GM23338 (cell line): ENCODE measurements at places on chromosomes 16 and 17. TPM values are rescaled to one million over a fixed set of nuclear protein-coding genes. Genes with fewer than 3 reads are reported as not detected.
A peak's percentile ranks its signal among the peaks of the same experiment; 100 is the strongest.

Gene KRT27
- total RNA-seq, result not detected in 2 replicates

Gene RPL23
- 877 and 957 TPM in 2 replicates for total RNA-seq

Gene AGRP
- not detected in 2 replicates for total RNA-seq

GRCh38 chr17:10612957-10613744, 44.0 kb downstream of the MYH3 start:
- no peak overlapping the region for H3K27ac ChIP-seq
- H3K27me3 ChIP-seq, result no peaks in the 10 kb centered on the region

DNA sequence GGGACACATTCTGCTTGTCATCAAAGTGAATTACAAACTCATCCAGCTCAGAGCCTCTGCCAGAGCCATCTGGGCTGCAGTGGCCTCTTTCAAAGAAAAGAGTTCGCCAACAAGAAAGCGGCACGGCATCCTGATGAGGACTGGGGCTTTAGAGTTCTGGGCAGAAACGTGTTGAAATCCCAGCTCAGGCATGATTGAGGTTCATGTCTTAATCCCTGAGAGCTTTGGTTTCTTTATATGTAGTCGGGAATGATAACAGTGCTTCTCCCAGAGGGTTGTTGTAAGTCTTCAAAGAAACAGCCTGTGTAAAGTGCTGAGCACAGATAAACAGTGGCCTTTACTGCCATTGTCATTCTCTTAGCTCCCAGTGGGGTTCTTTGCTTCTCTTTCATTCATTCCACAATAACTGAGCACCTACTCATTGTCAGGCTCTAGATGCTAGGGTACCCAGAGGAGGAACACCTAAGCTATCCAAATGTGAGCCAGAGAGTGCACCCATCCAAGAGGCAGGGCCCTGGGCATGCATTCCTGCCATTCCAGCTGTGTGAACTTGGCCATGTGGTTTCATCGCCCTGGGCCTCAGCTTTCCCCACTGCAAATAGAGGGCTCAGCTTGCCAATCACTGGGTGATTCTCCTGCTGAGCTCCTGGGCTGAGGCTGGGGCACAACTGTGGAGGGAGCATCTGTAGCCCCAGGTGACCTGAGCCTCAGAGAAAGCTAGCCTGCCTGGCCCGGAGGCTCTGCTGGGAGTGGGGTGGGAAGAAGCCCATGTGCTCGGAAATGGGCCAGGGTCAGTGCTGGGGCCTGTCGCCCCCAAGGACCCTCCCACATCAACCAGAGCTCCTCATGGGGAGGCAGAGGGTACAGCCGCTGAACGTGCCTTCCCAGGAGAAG, 38.3 kb upstream of the CRHR1 start:
- H3K36me3 ChIP-seq, result no peaks in the 10 kb centered on the region
- DNase-seq, result peak; percentile 60
- no peak overlapping the region for H3K4me3 ChIP-seq
- H3K27me3 ChIP-seq, result peaks cover 85% of the 10 kb centered on the region

DNA sequence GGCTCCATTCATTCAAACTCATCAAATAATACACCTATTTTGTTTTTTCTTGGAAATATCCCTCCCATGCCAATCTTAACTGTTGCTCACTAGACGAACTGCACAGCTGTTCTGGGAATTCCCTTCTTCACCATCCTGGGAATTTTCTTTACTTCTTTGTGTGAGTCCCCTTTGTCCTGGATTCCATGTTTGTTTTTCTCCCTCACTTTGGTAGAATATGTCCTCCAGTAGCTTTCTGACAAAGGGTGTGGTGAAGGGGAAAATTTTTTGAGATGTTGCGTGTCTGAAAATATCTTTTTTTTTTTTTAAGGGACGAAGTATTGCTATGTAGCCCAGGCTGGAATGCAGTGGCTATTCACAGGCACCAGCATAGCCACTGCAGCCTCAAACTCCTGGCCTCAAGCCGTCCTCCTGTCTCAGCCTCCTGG, 17.2 kb upstream of the UTP6 start:
- no peak overlapping the region for H3K27ac ChIP-seq
- H3K36me3 ChIP-seq, result no peaks in the 10 kb centered on the region
- H3K27me3 ChIP-seq, result no peaks in the 10 kb centered on the region
- H3K4me3 ChIP-seq, result no peak overlapping the region

DNA sequence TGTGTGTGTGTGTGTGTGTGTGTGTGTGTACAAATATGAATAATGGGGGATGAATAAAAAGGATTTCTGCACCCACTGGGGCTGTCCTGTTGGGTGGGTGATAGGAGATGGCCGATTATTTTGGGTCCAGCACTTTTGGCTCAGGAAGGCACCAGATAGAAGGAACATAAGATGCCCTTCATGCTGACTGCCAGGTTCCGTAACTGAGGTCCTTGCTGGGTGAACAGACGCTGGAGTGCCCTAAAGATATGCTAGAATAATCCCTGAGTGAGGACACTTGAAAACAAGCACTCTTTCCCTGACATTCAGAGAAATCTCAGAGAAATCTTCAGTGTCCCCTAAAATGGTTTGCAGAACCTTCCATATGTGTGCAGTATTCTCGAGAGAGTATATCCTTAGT, 17.7 kb downstream of the IRX6 start:
- no peak for DNase-seq
- H3K27ac ChIP-seq, result no peak overlapping the region
- H3K27me3 ChIP-seq, result peaks cover 8% of the 10 kb centered on the region; the same call in 1 of the 2 replicates
- no peak overlapping the region for H3K4me3 ChIP-seq
- no peaks in the 10 kb centered on the region for H3K36me3 ChIP-seq
